ENCODE measurements at places on chromosomes 2 and 18. TPM values are rescaled to one million over a fixed set of nuclear protein-coding genes. Genes with fewer than 3 reads are reported as not detected.
A peak's percentile ranks its signal among the peaks of the same experiment; 100 is the strongest.

Gene MRPL33
- 99.6 TPM for total RNA-seq

DNA sequence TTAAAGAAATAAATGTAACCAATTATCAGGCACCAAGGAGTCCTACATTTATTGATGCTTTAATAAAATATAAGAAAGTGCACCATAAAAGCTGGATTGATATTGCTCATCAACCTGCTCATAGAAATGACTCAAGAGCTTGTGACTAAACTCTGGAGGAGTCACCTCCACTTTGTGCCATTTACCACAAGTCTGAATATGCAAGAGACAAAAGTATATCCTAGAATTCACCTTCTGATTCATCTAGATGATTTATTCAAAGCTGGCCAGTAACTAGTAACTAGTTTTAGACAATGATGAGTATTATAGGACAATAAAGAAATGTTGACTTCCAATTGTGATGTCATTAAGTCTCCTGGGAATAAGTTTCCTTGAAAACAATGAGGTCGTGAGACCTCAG, 146.0 kb upstream of the SOX11 start:
- no peak for DNase-seq

Gene FTCDNL1
- 2.3 TPM for total RNA-seq

Gene KCNG2
- total RNA-seq: not detected

Gene NT5C1B
- not detected for total RNA-seq

DNA sequence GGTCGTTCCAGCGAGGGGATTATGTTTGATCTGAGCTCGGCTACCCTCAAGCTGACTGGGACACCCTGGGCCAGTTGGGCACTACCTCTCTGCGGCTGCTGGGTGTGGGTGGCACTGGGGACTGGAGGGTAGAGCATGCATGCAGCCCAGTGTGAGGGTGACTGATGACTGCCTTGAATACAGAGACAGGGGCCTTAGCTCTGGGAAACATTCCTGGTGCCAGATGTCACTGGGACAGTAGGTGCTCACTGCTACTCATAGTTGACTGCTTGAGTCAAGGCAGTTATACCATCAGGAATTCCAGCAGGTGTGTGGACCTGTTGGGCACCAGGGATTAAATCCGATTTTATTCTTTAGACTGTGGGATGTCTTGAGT, 33.6 kb upstream of the ATP6V1B1 start:
- DNase-seq: no peak

Gene MYO7B
- total RNA-seq: 0.48 TPM

Gene NCOA1
- 4.7 TPM for total RNA-seq

DNA sequence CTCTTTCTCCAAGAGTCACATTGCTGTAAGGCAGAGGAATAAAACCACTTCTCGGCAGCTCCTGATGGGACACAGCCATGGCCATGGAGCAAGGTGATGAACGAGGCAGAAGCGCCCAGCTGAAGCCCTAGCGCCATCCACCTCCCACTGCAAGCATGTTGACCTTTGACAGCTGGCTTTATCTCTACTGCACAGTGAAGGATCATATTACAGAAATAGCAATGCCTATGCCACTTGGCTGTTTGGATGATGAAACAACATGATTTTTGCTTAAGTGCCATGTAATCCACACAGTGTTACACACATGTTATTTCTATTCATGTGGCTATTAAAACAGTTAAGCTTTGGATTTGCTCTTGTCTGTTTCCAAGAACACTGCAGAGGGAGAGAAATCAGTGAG, 167.7 kb downstream of the VAPA start:
- no peak for DNase-seq

Gene M1AP
- not detected for total RNA-seq

- DNase-seq: no peak
Observed at GRCh38 chr2:9095690-9096089, 92.2 kb upstream of the MBOAT2 start.

DNA sequence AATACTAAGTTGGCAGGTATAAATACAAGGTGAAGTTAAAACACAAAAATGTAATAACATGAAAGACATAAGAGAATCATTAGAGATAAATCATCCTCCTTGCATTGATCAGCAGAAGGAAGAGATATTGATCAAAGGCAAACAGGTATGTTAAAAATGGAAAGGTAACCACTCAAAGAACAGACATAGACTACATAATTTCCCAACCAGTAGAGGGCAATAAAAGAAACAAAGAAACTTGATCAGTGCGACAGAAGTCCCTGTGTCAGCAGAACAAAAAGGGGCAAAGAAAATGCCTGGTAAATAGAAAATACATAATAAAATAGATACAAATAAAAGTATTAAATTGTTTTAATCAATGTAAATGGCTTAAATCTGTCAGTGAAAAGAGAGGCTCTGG, 53.6 kb downstream of the FAM228A start:
- DNase-seq: no peak

GRCh38 chr2:65620026-65620425, 187.6 kb upstream of the SPRED2 start:
- DNase-seq: no peak

DNA sequence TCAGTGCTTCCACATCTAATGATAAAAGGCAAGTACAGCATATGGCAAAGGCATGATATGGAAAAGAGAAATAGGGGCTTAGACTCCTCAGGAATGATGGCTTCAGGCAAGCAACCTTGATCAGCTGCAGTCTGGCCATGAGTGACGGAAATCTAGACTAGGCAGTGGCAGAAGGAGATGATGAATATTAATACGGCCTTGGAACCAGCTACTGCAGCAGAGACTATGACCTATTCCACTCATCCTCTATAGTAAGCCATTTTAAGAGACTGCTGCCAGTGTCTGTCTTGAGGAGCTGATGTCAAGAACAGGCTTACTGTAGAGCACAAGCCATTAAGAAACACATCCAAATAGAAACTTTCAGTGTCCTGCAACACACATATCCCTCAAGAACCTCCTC, 23.7 kb downstream of the ASXL2 start:
- DNase-seq: no peak

Gene MRPL19
- 67.9 TPM for total RNA-seq

GRCh38 chr2:105404736-105405135, 5.9 kb upstream of the FHL2 start:
- DNase-seq: peak; percentile 43

Gene SLC4A5
- total RNA-seq: 0.23 TPM

GRCh38 chr2:63012541-63012940, 38.1 kb upstream of the OTX1 start:
- DNase-seq: no peak

- DNase-seq: peak; percentile 53
Observed at GRCh38 chr18:32530947-32531651, 60.4 kb upstream of the GAREM1 start.

DNA sequence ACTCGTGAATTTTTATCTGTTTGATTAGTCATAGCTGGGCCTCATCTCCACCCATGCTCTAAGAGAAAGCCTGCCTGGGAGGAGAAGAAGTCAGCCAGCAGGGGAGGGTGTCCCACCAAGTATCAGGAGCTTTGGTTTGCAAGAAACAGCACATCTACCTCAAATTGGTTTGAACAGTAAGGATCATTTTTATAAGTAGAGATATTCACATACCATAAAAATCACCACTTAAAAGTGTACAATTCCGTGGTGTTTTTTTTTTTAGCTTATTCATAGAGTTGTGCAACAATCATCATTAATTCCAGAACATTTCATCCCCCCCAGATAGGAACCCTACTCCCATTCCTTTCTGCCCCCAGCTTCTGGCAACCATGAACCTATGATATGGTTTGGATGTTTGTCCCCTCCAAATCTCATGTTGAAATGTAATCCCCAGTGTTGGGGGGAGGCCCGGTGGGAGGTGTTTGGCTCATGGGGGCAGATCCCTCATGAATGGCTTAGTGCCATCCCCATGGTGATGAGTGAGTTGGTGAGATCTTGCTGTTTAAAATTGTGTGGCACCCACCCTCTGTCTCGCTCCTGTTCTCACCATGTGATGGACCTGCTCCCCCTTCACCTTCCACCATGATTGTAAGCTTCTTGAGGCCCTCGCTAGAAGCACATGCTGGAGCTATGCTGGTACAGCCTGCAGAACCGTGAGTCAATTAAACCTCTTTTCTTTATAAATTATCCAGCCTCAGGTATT, 36.2 kb upstream of the HS6ST1 start:
- DNase-seq: no peak

GRCh38 chr2:168039881-168040280, 207.5 kb downstream of the STK39 start:
- no peak for DNase-seq

DNA sequence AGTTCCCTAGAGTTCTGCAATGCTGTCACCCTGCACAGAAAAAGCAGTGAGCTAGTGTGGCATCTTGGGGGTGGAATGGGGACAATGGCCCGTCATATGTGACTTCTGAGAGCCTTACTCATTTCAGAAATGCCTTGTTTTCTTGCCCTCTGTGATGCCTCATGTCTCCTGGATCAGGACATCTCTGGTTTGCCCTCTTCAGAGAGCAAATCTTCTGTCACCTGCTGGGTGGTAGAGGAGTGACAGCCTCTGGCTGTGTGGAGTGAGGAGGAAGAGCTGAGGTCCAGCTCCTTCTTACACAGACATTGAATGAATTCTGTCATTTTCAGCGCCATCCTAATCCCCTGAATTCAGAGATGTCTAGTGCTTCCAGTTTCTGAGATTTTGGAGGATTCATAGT, 55.6 kb upstream of the PHLPP1 start:
- no peak for DNase-seq

DNA sequence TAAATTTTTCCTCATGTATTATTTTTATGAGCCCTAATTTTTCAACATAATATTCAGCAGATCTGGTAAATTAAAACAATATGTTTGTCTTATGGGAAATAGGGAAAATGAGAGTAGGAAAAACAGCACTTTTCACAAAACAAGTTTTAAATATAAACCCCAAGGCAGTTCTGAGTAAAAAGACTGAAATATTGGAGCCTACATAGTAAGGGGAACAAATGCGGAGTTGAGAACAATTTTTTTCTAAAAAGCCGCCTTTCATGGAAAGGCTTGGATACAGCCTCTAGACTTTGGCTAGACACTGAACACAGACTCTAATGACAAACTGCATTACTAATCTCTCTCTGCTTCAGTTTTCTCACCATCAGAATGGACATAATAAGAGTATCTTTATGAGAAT, 174.1 kb downstream of the NOL4 start:
- no peak for DNase-seq

Gene FOXI3
- total RNA-seq: not detected

DNA sequence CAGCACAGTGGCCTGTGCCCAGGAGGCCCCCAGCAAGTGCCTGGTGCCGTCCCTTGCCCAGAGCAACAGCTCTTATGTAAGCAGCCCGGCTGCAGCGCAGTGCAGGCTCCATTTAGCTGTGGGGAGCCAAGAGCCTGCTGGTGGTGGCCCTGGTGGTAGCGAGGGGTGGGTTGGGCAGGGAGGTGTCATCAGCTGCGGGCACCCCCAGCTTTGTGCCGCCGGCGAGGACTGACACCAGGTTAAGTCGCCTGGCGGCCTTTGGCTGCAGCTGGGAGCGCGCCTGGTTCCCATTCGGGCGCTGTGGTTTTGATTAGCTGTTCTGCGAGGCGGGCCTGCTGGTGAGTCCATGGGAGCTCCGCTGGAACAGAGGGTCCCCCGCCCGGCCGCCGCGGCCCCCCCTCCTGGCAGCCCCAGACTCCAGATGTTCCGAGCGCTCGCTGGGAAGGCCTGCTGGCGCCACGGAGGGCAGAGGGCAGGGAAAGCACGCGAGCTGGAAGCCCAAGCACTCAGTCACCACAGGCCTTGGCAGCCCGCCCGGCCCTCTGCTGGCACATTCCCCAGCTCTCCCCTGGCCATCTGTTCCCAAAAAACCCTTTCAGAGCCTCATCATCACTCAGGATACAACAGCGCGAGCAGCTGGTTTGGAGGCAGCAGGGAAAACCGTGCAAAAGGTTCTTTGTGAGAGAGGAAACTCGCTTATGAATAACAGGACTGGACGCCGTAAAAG, 18.4 kb downstream of the ATOH8 start:
- DNase-seq: peak; percentile 98

Data from H4 (cell line).